ENCODE measurements at places on chromosomes 16 and 17. TPM values are rescaled to one million over a fixed set of nuclear protein-coding genes. Genes with fewer than 3 reads are reported as not detected.

Gene NXN
- 18.5 TPM for total RNA-seq

Gene KREMEN2
- not detected for total RNA-seq

Gene NEK8
- 0.60 TPM for total RNA-seq

Gene GLP2R
- 0.24 TPM for total RNA-seq

Gene NKD1
- 0.43 TPM for total RNA-seq

DNA sequence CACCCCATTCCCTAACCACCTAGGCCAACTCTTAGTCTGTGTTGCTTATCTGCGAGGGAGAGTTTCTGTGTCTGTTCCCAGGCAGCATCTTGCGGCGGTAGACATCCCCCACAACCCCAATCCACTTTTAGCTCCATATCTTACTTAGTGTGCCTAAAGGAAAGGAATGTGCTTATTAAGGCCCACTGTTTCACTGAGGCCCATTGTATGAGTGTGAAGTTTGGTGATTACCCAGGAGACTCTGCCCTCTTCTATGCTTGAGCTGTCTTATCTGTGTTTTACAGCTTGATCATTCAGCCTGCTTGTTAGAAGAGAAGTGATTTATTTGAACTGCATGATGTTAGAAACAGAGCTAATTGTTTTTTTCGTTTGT, 10.3 kb upstream of the MLYCD start:
- no peak for DNase-seq

GRCh38 chr17:4499431-4500190, 930 bp downstream of the SPNS2 start:
- DNase-seq: no peak

DNA sequence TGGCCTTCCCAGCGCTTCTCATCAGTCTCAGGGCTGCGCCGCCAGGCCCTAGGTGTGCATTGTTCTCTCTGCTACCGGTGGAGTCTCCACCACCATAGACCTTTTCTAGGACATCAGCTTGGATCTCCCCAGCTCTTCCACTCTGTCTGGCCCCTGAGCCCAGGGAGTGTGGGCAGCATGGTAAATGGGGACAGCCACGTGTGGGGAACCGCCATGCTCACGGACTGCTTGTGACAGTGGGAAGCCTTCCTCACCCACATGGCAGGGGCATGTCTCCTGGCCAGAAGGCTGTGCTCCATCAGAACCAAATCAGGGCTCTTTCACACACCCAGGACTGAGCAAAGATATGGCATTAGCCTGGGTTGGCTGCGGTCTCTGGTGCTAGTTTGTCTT, 51.3 kb downstream of the TNFRSF13B start:
- no peak for DNase-seq

DNA sequence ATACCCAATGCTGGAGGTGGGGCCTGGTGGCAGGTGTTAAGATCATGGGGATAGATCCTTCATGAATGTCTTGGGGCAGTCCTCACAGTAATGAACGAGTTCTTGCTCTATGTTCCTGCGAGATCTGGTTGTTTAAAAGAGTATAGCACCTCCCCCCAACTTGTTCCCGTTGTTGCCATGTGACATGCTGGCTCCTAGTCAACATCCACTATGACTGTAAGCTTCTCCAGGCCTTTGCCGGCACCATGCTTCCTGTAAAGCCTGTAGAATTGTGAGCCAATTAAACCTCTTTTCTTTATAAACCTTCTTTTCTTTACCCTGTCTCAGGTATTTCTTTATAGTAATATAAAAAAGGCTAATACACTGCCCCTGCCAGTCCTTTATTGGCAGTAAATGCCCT, 33.3 kb downstream of the RANBP10 start:
- no peak for DNase-seq

DNA sequence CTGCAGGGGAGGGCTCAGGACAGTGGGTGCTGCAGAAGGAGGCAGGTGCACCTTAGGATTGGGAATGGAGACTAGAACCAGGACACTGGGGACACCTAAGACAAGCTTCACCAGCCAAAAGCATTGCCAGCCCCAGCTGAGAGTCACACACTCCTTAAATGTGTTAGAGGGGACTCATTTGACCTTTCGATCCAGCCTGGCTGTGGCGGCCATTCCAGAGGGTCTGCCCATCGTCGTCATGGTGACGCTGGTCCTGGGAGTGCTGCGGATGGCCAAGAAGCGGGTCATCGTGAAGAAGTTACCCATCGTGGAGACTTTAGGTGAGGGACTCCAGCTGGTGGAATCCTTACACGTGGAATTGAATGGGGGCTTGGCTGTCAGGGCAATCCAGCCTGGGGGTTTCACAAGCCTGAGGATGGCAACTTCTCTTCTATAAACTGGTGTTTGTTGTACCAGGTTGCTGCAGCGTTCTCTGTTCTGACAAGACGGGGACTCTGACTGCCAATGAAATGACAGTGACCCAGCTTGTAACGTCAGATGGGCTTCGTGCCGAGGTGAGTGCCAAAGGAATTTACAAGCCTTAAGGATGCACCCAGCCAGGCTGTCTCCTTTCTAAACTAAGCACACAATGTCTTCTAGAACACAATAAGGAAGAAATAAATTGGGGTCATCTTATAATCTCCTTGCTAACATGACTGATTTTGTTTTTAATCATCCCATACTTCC, 65.3 kb downstream of the MEAK7 start:
- no peak for DNase-seq

DNA sequence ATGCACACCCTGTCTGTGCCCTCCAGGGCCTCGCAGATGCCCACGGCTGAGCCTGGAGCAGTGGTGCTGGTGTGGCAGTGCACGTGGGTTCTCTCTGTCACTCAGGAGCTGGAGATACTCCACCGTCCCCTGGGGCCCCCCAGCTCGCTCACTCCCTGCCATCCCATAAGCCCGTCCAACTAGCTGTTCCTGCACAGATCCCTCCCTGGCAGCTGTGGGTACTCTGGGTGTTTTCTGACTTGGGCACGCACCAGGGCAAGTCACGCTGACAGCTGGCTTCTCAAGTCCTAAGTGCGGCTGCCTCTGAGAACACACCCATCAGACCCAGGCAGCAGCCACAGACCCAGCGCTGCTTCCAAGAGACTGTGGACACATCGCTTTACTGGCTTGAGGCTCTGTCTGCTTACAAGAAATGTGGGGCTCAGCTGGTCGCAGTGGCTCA, 25.4 kb upstream of the ITGB4 start:
- no peak for DNase-seq

- no peak for DNase-seq
Observed at GRCh38 chr16:73418691-73419090, 370.8 kb upstream of the ZFHX3 start.

DNA sequence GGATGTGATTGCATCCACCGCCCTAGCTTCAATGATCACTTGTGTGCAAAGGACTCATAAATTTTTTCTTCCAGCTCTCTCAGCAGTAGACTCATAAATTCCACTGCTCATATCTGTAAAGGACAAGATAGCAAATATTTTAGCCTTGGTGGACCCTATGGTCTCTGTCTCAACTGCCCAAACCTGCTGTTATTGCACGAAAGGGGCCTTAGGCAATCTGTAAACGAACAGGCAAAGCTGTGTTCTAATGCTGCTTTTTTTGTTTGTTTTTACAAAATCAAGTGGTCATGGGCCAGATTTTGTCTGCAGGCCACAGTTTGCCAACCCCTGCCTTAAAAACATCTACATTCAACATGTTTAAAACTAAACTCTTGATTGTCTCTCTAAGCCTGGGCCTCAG, 34.1 kb downstream of the FAM20A start:
- no peak for DNase-seq

- DNase-seq: peak; percentile 89
Observed at GRCh38 chr17:77285594-77286390, 145.0 kb downstream of the SEC14L1 start.

DNA sequence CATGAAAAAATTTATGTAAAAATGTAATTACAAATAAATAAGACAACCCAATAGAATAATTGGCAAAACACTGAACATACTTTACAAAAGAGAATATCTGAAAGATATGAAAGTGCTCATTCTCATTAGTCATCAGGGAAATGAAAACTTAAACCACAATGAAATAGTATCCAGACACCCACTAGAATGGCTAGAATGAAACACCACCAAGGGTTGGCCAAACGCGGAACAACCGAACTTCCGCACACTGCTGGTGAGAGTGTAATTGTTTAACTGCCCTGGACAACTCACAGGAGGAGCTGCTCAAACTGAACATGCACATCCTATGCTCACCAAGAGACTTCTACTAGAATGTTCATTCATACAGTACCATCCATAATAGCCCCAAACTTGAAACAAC, 5.8 kb upstream of the ZDHHC7 start:
- no peak for DNase-seq

GRCh38 chr17:73954951-73955350, 248.5 kb upstream of the RPL38 start:
- no peak for DNase-seq

DNA sequence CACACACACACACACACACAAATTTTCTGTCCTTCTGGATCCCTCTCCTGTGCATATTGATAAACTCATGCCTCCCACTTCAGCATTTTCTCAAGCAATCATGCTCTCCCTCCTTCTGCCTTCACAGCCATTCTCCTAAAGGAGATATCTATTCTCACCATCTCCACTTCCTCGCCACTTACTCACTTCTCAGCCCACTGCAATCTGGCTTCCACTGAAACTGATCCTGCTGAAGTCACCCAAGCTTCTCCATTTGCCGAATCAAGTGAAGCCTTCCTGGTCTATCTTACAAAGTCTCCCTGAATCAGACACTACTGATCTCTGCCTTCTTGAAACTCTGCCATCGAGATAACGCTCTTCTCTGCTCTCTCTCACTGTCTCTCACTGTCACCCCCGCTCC, 54.0 kb upstream of the GNAO1 start:
- no peak for DNase-seq

- DNase-seq: no peak
Observed at GRCh38 chr17:55990332-55991006, 162.8 kb upstream of the ANKFN1 start.

DNA sequence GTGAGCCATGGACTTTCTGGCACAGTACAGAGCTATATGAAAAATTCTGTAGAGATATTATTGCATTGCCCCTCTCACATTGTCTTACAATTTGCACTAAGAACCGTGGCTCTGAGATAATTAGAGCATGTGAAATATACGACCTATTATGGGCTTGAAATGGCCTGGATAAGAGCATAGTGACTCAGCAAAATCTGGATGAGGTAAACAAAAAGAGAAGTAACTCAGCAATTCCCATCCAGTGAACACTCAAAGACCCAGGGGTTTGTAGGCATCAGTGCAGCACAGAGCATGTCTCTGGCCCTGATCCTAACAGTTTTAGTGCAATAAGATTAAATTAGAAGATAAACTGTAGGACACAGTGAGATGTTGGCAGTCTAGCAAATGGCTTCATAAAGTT, 317.2 kb upstream of the MYOCD start:
- no peak for DNase-seq

GRCh38 chr17:40506786-40507185, 5.4 kb upstream of the TNS4 start:
- DNase-seq: no peak

- DNase-seq: no peak
Observed at GRCh38 chr17:57215317-57215716, 41.0 kb upstream of the MSI2 start.

GRCh38 chr17:70881093-70881492, 711.8 kb downstream of the KCNJ2 start:
- DNase-seq: no peak

- DNase-seq: no peak
Observed at GRCh38 chr16:72711823-72712222, 336.1 kb downstream of the ZFHX3 start.

- DNase-seq: no peak
Observed at GRCh38 chr17:10871914-10872313, 34.0 kb upstream of the PIRT start.

GRCh38 chr16:1335996-1336395, 2.6 kb downstream of the BAIAP3 start:
- no peak for DNase-seq

GRCh38 chr17:32609884-32610650, 123.3 kb downstream of the CDK5R1 start:
- DNase-seq: no peak

DNA sequence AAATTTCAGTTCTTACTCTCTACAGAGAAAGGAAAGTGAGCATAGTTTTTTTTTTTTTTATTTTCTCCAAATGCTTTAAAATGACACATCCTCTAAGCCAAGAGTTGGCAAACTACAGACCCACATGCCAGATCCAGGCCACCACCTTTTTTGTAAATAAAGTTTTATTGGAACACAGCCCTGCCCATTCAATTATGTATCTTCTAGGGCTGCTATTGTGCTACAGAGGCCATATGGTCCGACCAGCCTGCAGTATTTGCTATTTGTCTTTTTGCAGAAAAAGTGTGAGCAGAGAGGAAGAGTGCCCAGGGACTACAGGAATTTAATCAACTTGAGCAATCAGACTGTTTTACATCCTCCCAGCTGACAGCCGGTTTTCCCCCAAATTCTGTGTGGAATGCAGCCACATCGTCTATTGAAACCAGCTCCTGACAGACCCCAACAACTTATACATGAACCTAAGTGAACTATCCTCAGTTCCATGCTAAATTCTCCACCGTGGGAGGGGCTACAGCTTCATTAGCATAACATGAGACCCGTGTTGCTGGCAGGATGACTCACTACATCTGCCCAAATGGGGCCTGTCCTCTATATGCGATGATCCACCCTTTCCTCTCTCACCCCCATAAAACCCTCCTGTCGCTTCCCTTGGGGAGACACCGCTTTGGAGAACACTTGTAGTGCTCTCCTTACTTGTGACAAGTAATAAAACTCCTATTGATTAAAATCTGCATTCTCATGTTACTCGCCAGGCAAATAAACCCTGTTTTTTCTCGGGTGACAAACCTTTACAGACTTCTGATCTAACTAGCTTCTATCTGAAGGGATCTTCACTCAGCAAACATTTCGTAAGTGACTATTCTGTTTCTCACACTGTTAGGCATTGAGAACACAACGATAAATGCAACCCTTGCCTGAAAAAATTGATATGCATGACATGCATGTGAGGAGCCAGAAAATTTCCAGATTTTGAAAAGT, 149.4 kb upstream of the HS3ST3A1 start:
- DNase-seq: no peak

- DNase-seq: peak; percentile 21
Observed at GRCh38 chr16:30397776-30398660, 2.8 kb downstream of the ZNF48 start.

Measured in Right ventricle myocardium inferior (tissue), 1 donor.